ENCODE measurements at places on chromosomes 5 and 9. TPM values are rescaled to one million over a fixed set of nuclear protein-coding genes. Genes with fewer than 3 reads are reported as not detected.
A peak's percentile ranks its signal among the peaks of the same experiment; 100 is the strongest.

GRCh38 chr9:35067056-35067455 lies 5.4 kb downstream of the VCP start:
- H3K4me3 ChIP-seq = no peak overlapping the region
- H3K36me3 ChIP-seq = peaks cover 34% of the 10 kb centered on the region
- H3K27me3 ChIP-seq = no peaks in the 10 kb centered on the region
- peaks cover 4% of the 10 kb centered on the region for H3K4me1 ChIP-seq
- H3K27ac ChIP-seq = no peak overlapping the region

DNA sequence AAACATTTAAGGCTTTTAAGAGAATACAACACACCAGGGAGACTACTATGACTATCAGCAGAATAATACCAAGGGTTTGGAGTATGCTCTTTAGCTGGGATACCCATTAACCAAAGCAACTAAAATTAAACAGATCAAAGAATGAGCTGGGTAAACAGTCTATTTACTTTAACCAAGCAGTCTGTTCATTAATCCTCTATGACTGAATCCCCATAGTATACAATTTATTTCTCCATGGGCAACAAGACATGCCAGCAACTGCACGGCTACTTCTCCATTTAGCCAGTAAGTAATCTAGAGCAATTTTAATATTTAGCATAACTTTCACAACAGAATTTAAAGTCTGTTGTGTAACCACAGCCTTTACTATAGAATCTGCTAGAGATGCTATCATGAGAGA lies 77.6 kb downstream of the CDO1 start:
- no peak overlapping the region for H3K27ac ChIP-seq
- H3K36me3 ChIP-seq = no peaks in the 10 kb centered on the region
- H3K4me1 ChIP-seq = no peaks in the 10 kb centered on the region
- no peak overlapping the region for H3K4me3 ChIP-seq
- DNase-seq = no peak

DNA sequence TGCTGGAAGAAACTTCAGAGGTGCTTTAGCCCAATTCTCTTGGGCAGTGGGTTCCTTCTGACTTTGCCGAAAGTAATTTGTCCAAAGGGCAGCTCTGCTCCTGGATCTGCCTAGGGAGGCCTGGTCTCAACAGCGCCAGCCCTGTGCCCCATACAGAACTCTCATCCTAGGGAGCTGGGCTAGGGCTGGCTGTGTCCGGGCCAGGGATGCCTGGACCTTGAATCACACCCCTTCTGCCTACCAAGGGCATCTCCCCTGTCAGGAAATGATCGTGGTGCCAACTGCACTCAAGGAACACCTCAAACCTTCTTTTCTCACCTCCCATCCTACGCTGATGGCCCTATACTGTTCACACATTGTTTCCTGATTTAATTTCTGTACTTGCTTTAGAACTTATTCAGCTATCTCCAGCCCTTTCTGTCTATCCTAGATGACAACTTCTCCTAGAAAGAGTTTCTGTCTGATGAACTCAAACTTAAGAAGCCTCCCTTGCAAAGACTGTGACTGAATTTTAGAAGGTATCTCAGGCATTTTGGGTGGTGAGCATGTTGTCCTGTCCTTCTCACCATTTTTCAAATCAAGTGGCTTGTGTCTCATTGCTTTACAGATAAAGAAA lies 37.4 kb upstream of the NFIB start:
- peaks cover 28% of the 10 kb centered on the region for H3K27me3 ChIP-seq
- H3K4me3 ChIP-seq = no peak overlapping the region
- no peak for DNase-seq
- H3K27ac ChIP-seq = no peak overlapping the region
- H3K36me3 ChIP-seq = no peaks in the 10 kb centered on the region
- H3K4me1 ChIP-seq = no peaks in the 10 kb centered on the region

GRCh38 chr5:2566284-2566683 lies 185.2 kb downstream of the IRX2 start:
- DNase-seq = no peak
- H3K27ac ChIP-seq = no peak overlapping the region
- no peaks in the 10 kb centered on the region for H3K36me3 ChIP-seq
- H3K4me3 ChIP-seq = no peak overlapping the region

- H3K4me1 ChIP-seq = peaks cover 8% of the 10 kb centered on the region
- peaks cover 3% of the 10 kb centered on the region for H3K36me3 ChIP-seq
- no peak overlapping the region for H3K4me3 ChIP-seq
Observed at GRCh38 chr9:37836386-37836785, 35.8 kb downstream of the DCAF10 start.

- no peak for DNase-seq
- no peaks in the 10 kb centered on the region for H3K27me3 ChIP-seq
- no peaks in the 10 kb centered on the region for H3K36me3 ChIP-seq
- H3K27ac ChIP-seq = no peak overlapping the region
- H3K4me1 ChIP-seq = no peaks in the 10 kb centered on the region
Observed at GRCh38 chr9:98607152-98607551, 101.6 kb downstream of the GABBR2 start.

DNA sequence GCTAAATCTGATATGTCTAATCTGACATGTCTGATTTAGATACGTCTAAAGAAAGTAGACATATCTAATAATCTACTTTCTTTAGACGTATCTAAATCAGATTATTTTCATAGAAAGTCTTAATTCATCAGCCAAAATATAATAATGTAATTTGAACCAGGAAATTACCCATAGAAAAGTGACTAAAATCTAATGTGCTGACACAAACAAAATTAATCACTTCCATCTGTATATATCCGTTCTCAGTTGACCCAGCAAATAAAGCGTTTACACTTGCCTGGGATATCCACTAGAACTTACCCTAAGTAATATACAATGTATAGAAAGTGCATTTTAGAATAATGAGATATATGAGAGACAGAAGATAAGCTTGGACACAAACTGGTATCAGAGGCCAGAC lies 56.7 kb downstream of the TTLL11 start:
- no peaks in the 10 kb centered on the region for H3K27me3 ChIP-seq
- no peak overlapping the region for H3K27ac ChIP-seq

- H3K4me1 ChIP-seq = peaks cover 66% of the 10 kb centered on the region
- 0 out of 2 replicates have a peak overlapping the region, but pooled peaks have one; percentile 6 for H3K27ac ChIP-seq
- H3K27me3 ChIP-seq = no peaks in the 10 kb centered on the region
- no peak for DNase-seq
- H3K36me3 ChIP-seq = no peaks in the 10 kb centered on the region
Observed at GRCh38 chr5:133932441-133933168, 35.8 kb downstream of the C5orf15 start.

DNA sequence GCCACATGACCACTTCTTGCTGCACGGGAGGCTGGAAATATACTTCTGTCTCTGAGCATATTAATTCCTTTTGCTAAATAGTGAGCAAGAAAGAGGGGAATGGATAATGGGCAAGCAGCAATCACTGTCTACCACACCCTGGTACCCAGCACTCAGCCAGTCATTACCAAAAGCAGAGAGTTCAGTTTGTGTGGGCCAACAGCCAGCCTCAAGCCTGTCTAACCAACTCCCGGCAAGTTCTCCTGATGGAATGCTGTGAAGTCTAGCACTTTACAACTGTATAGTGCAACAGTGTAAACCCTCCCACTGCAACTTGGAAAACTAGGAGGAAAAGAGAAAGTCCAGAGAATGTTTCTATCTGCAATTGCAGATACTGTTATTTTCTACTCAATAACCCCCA lies 47.8 kb downstream of the PLK2 start:
- no peak overlapping the region for H3K27ac ChIP-seq
- no peak overlapping the region for H3K4me3 ChIP-seq
- no peaks in the 10 kb centered on the region for H3K4me1 ChIP-seq
- no peaks in the 10 kb centered on the region for H3K27me3 ChIP-seq
- no peak for DNase-seq

GRCh38 chr5:64166201-64166959 lies 737 bp downstream of the RNF180 start:
- H3K36me3 ChIP-seq = no peaks in the 10 kb centered on the region
- H3K4me3 ChIP-seq = no peak overlapping the region
- H3K27ac ChIP-seq = no peak overlapping the region
- H3K4me1 ChIP-seq = no peaks in the 10 kb centered on the region
- DNase-seq = no peak
- no peaks in the 10 kb centered on the region for H3K27me3 ChIP-seq

DNA sequence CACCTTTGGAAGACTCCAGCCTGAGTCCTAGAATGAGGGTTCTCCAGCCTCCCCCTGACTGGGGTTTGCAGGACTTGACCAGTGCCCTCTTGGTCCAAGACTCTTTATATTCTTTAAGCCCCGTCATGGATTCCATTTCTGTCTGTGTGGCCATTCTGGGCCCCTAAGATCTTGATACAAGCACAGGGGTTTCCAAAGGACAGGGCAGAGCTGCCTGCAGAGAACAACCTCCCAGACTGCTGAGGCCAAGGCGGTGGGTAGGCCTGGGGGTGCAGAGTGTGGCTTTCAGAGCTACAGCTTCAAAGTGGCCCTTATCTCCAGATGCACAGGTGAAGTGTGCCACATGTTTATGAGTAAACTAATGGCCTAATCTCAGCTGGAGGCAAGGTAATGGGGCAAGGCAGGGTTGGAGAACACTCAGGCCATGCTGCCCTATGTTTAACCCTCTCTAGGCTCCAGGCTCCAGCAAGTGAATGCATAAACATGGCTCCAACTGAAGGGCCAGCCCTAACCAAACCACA lies 32.1 kb downstream of the FOXI1 start:
- H3K27ac ChIP-seq = no peak overlapping the region
- 0 out of 2 replicates have a peak, but pooled peaks cover 2% of the 10 kb centered on the region for H3K27me3 ChIP-seq
- no peaks in the 10 kb centered on the region for H3K4me1 ChIP-seq
- no peak overlapping the region for H3K4me3 ChIP-seq

- peaks cover 12% of the 10 kb centered on the region for H3K4me1 ChIP-seq
- no peak overlapping the region for H3K27ac ChIP-seq
- no peaks in the 10 kb centered on the region for H3K36me3 ChIP-seq
- no peak for DNase-seq
- H3K4me3 ChIP-seq = no peak overlapping the region
Observed at GRCh38 chr5:10524376-10525123, 39.3 kb upstream of the ANKRD33B start.

DNA sequence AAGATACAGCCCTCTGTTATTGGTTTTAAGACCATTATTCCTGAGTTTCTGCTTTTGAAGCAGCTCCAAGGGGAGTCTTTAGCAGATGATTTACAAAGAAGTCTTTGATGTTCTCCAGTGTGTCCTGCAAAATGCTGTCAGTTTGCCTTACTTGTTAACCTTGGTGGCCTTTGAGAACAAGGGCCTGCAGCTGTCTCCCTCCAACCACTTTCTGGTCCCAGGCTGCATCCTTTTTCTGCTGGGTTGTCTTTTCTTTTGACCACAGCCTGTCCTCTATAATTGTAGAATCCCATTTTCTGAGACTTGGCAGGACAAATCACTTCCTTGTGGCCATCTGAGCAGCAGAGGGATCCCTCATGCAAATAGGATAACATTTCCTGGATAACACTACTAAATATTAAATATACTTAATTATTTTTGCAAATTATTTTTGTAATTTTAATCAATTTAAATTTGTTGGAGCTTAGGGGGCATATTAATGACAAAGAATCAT lies 281.4 kb downstream of the DMRT2 start:
- H3K27me3 ChIP-seq = no peaks in the 10 kb centered on the region
- H3K4me1 ChIP-seq = no peaks in the 10 kb centered on the region
- DNase-seq = no peak
- no peaks in the 10 kb centered on the region for H3K36me3 ChIP-seq
- H3K27ac ChIP-seq = no peak overlapping the region

GRCh38 chr9:112295174-112295573 lies 38.2 kb downstream of the PTBP3 start:
- H3K4me1 ChIP-seq = no peaks in the 10 kb centered on the region
- no peak overlapping the region for H3K27ac ChIP-seq
- H3K4me3 ChIP-seq = no peak overlapping the region
- H3K36me3 ChIP-seq = peaks cover 2% of the 10 kb centered on the region
- H3K27me3 ChIP-seq = no peaks in the 10 kb centered on the region
- DNase-seq = no peak

GRCh38 chr5:77590347-77590746 lies 48.2 kb downstream of the OTP start:
- no peaks in the 10 kb centered on the region for H3K4me1 ChIP-seq
- DNase-seq = peak; percentile 98
- no peaks in the 10 kb centered on the region for H3K36me3 ChIP-seq
- no peak overlapping the region for H3K4me3 ChIP-seq

GRCh38 chr5:124957063-124957462 lies 210.6 kb upstream of the ZNF608 start:
- H3K27me3 ChIP-seq = no peaks in the 10 kb centered on the region
- H3K4me3 ChIP-seq = no peak overlapping the region
- H3K27ac ChIP-seq = no peak overlapping the region
- DNase-seq = no peak
- H3K36me3 ChIP-seq = no peaks in the 10 kb centered on the region
- peaks cover 3% of the 10 kb centered on the region for H3K4me1 ChIP-seq

DNA sequence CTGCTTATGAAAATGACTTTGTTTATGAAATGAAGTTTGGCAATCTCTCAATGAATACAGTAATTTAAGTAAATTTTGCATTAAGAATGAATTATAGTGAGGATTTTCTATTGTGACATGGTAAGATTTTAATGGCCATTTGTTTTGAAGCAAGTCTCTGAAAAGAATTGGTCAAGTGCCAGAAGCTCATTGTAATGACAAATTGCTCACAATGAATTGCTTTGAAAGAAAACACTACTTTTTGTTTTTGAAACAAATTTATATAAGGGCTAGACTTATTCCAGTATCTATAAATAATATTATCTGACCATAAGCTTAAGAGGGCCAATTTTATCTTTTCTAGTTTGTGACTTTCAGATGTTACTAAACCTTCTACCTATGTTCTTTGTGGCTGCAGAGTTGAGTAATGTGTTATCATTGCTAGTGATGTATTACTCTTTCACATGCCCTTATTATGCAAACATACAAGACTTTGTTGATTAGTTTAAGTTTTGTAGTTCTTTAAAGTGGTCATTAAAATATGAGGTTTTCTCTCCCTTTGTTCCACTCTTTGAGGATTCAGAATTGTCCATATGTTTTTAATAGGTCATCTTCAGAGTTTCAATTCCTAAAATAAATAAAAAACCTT lies 93.0 kb upstream of the ZNF608 start:
- H3K4me3 ChIP-seq = no peak overlapping the region
- no peaks in the 10 kb centered on the region for H3K27me3 ChIP-seq
- no peaks in the 10 kb centered on the region for H3K4me1 ChIP-seq
- H3K36me3 ChIP-seq = no peaks in the 10 kb centered on the region
- no peak overlapping the region for H3K27ac ChIP-seq

GRCh38 chr5:136079195-136079985 lies 50.6 kb downstream of the TGFBI start:
- H3K27me3 ChIP-seq = no peaks in the 10 kb centered on the region
- no peaks in the 10 kb centered on the region for H3K36me3 ChIP-seq
- H3K4me3 ChIP-seq = no peak overlapping the region
- no peak for DNase-seq

- H3K4me1 ChIP-seq = peaks cover 5% of the 10 kb centered on the region
- H3K27me3 ChIP-seq = no peaks in the 10 kb centered on the region
- DNase-seq = no peak
- H3K4me3 ChIP-seq = no peak overlapping the region
- peaks cover 14% of the 10 kb centered on the region for H3K36me3 ChIP-seq
- H3K27ac ChIP-seq = no peak overlapping the region
Observed at GRCh38 chr9:2837915-2838314, 6.0 kb downstream of the PUM3 start.

GRCh38 chr9:75146229-75146628 lies 57.9 kb downstream of the OSTF1 start:
- peaks cover 6% of the 10 kb centered on the region for H3K36me3 ChIP-seq
- no peak overlapping the region for H3K27ac ChIP-seq
- H3K4me1 ChIP-seq = peaks cover 9% of the 10 kb centered on the region
- no peaks in the 10 kb centered on the region for H3K27me3 ChIP-seq
- H3K4me3 ChIP-seq = no peak overlapping the region

Gene DNAI1
- polyA plus RNA-seq = not detected

Gene ADRA1B
- polyA plus RNA-seq = not detected

Gene TAL2
- polyA plus RNA-seq = 0.44 TPM

Gene LURAP1L
- polyA plus RNA-seq = 0.20 TPM

Gene MPDZ
- polyA plus RNA-seq = not detected

Gene ACTBL2
- 0.05 TPM for polyA plus RNA-seq

Gene GABRP
- not detected for polyA plus RNA-seq

Gene IL5
- polyA plus RNA-seq = not detected

Gene PCDHGA9
- polyA plus RNA-seq = 0.08 TPM

Gene TMC1
- not detected for polyA plus RNA-seq

All from GM12878 (cell line).